CD4-positive, alpha-beta T cell (primary cell): ENCODE measurements at places on chromosomes 1 and 21. TPM values are rescaled to one million over a fixed set of nuclear protein-coding genes. Genes with fewer than 3 reads are reported as not detected.

The CD1C gene
- total RNA-seq: 0.39 TPM

The CFAP107 gene
- not detected for total RNA-seq

The CACNA1S gene
- total RNA-seq: not detected

The DNM3 gene
- total RNA-seq: 1.8 TPM

The ASPM gene
- total RNA-seq: 0.36 TPM

The HHAT gene
- total RNA-seq: 3.1 TPM

The TMCO4 gene
- 13.9 TPM for total RNA-seq

The LENEP gene
- total RNA-seq: not detected

The TSSK3 gene
- 0.98 TPM for total RNA-seq

The TMEM240 gene
- 0.75 TPM for total RNA-seq

The CRYBG2 gene
- total RNA-seq: 1.3 TPM

The LHX8 gene
- total RNA-seq: not detected

The PERM1 gene
- total RNA-seq: not detected

The S100PBP gene
- 21.6 TPM for total RNA-seq

The KRTAP8-1 gene
- not detected for total RNA-seq

The C4BPA gene
- total RNA-seq: not detected

The OR10Z1 gene
- total RNA-seq: not detected

The ZNF670 gene
- 0.28 TPM for total RNA-seq

The SLC9A1 gene
- total RNA-seq: 14.2 TPM

The TOMM20 gene
- total RNA-seq: 129 TPM

The SLC6A9 gene
- total RNA-seq: not detected

The LGR6 gene
- 0.19 TPM for total RNA-seq

The PTPN7 gene
- total RNA-seq: 144 TPM

The LRIF1 gene
- 1.8 TPM for total RNA-seq

The SLC19A2 gene
- total RNA-seq: 3.7 TPM

The OR2T35 gene
- not detected for total RNA-seq

The CR1 gene
- total RNA-seq: 3.1 TPM

The HSD11B1 gene
- total RNA-seq: 0.33 TPM

The SYCP1 gene
- not detected for total RNA-seq

The GSTM1 gene
- total RNA-seq: 31.9 TPM

The KCNE1 gene
- total RNA-seq: not detected

The FYB2 gene
- not detected for total RNA-seq

The LCE2A gene
- not detected for total RNA-seq

The IGFN1 gene
- total RNA-seq: not detected

The PPIH gene
- total RNA-seq: 32.6 TPM

The BACE2 gene
- total RNA-seq: 0.16 TPM

The DAB1 gene
- total RNA-seq: 0.61 TPM

The TSEN15 gene
- 12.2 TPM for total RNA-seq

The RAB25 gene
- total RNA-seq: 0.58 TPM

The DMBX1 gene
- total RNA-seq: not detected

The KCNJ9 gene
- total RNA-seq: not detected

The MPL gene
- not detected for total RNA-seq

The PEAR1 gene
- 0.41 TPM for total RNA-seq

The REN gene
- not detected for total RNA-seq

The CNR2 gene
- not detected for total RNA-seq

The EFNA3 gene
- 0.47 TPM for total RNA-seq

The DNASE2B gene
- not detected for total RNA-seq

The KLHL20 gene
- 29.4 TPM for total RNA-seq

The CD84 gene
- 32.7 TPM for total RNA-seq

The WNT4 gene
- total RNA-seq: not detected

The CLCA1 gene
- total RNA-seq: not detected

The PLA2G4A gene
- total RNA-seq: not detected
